Esophagus squamous epithelium (tissue), 5 donors: ENCODE measurements at places on chromosomes 1 and 21.

DNA sequence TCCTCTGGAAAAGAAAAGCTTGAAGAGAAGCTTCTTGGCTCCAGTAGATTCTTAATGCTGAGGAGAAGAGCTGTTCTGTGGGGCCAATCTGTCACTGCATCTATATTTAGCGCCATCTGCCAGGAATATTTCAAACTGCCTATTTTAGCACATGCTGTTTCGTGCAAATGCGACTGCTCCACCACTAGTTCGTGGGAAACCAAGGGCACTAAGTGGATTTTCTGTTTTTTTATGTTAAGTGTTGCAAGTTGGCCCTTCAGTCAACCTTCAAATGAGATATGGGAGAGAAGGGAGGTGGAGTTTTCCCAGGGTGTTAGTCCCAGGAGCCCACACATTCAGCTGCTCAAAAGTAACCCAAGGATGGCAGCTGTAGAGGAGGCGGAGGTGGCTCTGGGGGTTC is 91.9 kb downstream of the TSEN15 start:
- H3K4me3 ChIP-seq = no peak overlapping the region
- no peak for DNase-seq
- H3K27ac ChIP-seq = no peak overlapping the region

DNA sequence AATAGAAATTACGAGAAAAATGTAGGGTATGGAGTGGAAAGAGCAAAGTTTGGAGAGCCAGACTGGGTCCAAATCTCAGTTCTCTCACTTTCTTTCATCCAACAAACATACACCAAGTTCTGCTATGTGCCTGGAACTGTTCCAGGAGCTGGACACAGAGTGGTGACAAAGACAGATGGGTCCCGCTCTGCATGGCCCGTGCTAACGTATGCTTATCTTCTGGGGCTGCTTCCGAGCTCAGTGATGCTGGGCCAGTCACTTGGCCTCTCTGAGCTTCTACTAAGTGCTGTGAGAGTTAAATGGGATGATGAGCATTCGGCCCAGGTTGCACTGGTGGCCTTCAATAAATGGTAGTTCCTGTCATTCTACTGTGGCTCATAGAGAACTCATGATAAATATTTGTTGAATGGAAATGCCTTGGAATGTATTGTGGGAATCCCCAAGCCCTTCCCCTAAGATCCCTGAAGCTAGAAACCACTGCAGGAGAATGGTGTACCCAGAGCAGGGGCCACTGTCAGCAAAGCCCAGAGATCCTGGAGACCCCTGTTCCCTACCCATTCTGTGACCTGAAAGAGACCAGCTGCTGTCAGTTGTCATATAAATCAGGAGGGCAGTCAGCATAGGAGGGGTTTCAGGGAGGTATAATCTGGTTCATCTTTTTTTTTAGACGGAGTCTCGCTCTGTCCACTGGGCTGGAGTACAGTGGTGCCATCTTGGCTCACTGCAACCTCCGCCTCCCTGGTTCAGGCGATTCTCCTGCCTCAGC is 3.8 kb downstream of the LEMD1 start:
- no peak overlapping the region for H3K4me3 ChIP-seq
- no peak overlapping the region for H3K27ac ChIP-seq
- no peaks in the 10 kb centered on the region for H3K36me3 ChIP-seq
- H3K4me1 ChIP-seq = peaks cover 6% of the 10 kb centered on the region
- H3K27me3 ChIP-seq = peaks cover 31% of the 10 kb centered on the region
- no peak for DNase-seq

DNA sequence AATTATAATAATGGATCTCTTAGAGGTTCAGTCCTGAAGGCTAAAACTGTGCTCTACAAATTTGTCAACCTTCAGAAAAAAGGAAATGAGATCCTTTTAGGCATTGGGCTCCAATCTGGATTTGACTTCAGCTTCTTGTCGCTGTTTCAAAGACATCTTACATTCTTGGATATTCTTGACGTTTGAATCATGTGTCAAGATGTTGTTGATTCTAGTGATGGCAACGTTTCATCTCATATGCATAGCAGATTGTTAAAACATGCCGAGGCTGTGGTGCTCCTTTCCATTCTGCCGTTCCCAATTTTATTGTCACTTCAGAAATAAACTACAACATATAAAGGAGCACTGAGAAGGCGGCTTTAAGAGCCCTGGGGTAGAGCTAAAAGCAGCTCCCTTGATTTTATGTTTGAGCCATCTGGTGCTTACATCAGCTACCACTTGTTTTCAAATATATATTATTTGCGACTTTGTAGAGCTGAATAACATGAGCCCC is 467.6 kb upstream of the ZRANB2 start:
- H3K4me3 ChIP-seq = no peak overlapping the region
- no peaks in the 10 kb centered on the region for H3K27me3 ChIP-seq
- DNase-seq = no peak
- no peaks in the 10 kb centered on the region for H3K36me3 ChIP-seq
- H3K4me1 ChIP-seq = no peaks in the 10 kb centered on the region

GRCh38 chr1:195663549-195664280 is 944.5 kb downstream of the KCNT2 start:
- DNase-seq = no peak
- H3K27me3 ChIP-seq = no peaks in the 10 kb centered on the region
- no peak overlapping the region for H3K4me3 ChIP-seq
- no peaks in the 10 kb centered on the region for H3K36me3 ChIP-seq
- H3K27ac ChIP-seq = no peak overlapping the region
- H3K4me1 ChIP-seq = no peaks in the 10 kb centered on the region

DNA sequence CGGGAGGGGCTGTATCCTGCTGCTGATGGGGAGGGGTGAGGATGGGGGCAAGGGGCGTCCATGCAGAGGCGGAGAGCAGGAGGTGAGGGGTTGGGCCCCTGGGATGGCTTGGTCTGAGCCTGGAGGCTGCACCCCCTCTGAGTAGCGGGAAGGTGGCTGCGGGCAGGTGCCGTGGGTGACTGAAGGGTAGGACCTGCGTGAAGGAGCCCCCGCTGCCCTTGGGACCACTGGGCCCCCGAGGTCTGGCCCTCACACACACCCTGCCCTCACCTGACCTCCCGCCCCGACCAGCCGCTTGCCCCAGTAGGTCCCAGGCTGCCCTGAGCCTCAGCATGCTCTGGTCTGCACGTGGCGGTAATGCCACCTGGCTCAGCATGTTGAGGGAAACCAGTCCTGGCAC is 12.8 kb upstream of the SKI start:
- peak overlapping the region; percentile 93 for H3K27ac ChIP-seq
- H3K27me3 ChIP-seq = no peaks in the 10 kb centered on the region
- H3K4me3 ChIP-seq = no peak overlapping the region
- no peaks in the 10 kb centered on the region for H3K36me3 ChIP-seq
- peaks cover 41% of the 10 kb centered on the region for H3K4me1 ChIP-seq
- no peak for DNase-seq

- H3K27me3 ChIP-seq = peaks cover 75% of the 10 kb centered on the region
- peaks cover 16% of the 10 kb centered on the region for H3K4me1 ChIP-seq
- H3K36me3 ChIP-seq = no peaks in the 10 kb centered on the region
- H3K4me3 ChIP-seq = no peak overlapping the region
- no peak overlapping the region for H3K27ac ChIP-seq
- peak; percentile 29 for DNase-seq
Observed at GRCh38 chr1:110619412-110620249, 13.5 kb upstream of the KCNA2 start.

DNA sequence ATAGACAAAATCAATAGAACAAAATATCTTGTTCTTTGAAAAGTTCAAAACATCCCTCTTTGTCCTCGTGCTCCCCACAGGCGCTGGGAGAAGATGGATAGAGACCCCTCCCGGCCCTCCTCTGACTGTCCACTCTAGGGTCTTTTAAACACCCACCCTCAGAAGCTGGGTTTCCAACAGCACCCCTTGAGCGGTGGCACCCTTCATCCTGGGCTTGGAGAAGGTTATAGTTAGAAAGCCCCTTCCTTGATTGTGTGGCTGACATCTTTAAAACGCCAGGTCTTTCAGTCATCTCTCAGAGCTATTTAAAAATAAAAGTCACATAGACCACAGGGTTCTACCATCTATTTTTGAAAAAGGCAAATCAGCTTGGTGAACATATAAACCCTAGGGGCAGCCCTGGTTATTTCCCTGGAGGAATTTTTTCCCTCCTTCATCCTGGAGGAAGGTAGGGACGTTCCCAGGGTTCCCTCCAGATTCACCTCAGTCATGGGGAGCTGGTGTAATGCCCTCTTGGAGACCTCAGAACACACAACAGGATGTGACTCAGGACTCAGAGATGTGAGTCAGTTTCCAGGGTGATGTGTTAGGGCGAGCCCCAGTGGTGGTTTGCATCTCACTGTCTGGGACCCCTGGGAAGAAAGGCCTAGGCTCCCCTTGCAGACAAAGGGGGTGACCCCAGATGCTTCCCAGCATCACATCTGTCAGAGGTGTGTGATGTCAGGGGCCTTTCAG is 138.5 kb downstream of the CLIC6 start:
- no peak overlapping the region for H3K4me3 ChIP-seq
- H3K4me1 ChIP-seq = peaks cover 47% of the 10 kb centered on the region
- H3K27ac ChIP-seq = peak overlapping the region; percentile 88
- peaks cover 6% of the 10 kb centered on the region for H3K36me3 ChIP-seq
- H3K27me3 ChIP-seq = no peaks in the 10 kb centered on the region
- no peak for DNase-seq

- peaks cover 7% of the 10 kb centered on the region for H3K4me1 ChIP-seq
- H3K27me3 ChIP-seq = no peaks in the 10 kb centered on the region
- no peak for DNase-seq
- H3K27ac ChIP-seq = peak overlapping the region; percentile 63
- no peak overlapping the region for H3K4me3 ChIP-seq
Observed at GRCh38 chr1:201676197-201676596, 137.3 kb downstream of the NAV1 start.

DNA sequence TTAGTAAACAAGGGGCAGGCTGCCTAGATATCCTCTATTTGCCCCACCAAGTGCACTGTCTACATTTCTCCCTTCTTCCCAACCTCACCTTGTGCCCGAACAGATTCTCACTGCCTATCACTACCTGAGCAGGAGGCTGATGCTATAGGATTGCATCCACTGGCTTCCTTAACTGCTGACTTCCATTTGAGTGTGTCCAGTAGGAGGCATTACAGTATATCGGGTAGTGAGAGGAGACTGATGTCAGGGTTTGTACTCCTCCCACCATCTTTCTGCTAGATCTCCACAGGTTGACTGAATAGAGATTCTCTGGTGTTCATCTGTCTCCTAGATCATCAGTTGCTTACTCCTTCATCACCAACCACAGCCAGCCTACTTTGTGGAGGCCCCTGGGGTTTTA is 796.3 kb downstream of the LRRIQ3 start:
- H3K27ac ChIP-seq = no peak overlapping the region
- H3K4me1 ChIP-seq = no peaks in the 10 kb centered on the region
- no peak for DNase-seq
- H3K27me3 ChIP-seq = no peaks in the 10 kb centered on the region
- no peak overlapping the region for H3K4me3 ChIP-seq

- DNase-seq = no peak
- no peak overlapping the region for H3K4me3 ChIP-seq
- no peak overlapping the region for H3K27ac ChIP-seq
- H3K27me3 ChIP-seq = no peaks in the 10 kb centered on the region
- peaks cover 32% of the 10 kb centered on the region for H3K4me1 ChIP-seq
Observed at GRCh38 chr1:172359491-172359999, 60.9 kb upstream of the C1orf105 start.

DNA sequence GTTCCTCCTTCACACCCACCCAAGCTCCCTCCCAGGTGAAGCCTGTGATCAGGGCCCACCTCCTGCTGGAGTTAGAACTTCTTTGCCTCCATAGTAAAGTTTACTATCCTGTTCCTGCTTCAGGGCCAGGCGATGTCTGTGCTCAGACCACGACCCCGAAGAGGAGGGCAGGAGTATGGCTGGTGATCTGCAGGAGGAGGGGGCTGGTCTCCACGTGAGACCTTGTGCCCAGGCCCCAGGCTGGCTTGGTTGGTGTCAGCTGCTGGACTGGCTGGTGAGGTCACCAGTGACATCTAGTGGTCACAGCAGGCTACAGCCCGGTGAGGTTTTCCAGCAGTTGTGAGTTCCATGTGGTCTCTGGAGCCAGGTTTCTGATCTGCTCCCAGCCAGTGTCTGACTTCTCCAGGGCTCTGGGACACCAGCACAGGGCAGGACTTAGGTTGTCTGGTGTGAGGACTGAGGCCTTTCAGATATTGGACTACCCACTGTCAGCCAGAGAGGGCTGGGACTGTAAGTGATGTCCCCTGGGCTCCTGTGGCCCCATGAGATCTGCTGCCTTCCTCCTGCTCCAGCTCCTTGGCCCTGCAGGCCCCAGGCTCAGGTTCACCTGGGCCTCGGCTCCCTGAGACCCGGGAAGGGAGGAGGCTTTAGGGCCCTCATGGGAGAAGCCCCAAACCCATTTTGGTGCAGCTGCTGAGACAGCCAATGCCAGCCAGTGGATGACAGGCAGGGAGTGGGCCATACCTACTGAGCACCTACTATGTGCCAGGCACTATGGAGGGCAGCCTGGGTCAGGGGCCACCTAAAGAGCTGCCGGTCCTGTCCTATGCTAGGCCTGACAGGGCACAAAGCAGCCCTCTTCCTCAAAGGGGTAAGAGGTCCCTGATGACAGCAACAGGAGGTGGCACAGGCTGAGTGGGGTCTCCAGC is 6.0 kb upstream of the UBL4B start:
- H3K27ac ChIP-seq = no peak overlapping the region
- DNase-seq = no peak
- no peaks in the 10 kb centered on the region for H3K4me1 ChIP-seq

DNA sequence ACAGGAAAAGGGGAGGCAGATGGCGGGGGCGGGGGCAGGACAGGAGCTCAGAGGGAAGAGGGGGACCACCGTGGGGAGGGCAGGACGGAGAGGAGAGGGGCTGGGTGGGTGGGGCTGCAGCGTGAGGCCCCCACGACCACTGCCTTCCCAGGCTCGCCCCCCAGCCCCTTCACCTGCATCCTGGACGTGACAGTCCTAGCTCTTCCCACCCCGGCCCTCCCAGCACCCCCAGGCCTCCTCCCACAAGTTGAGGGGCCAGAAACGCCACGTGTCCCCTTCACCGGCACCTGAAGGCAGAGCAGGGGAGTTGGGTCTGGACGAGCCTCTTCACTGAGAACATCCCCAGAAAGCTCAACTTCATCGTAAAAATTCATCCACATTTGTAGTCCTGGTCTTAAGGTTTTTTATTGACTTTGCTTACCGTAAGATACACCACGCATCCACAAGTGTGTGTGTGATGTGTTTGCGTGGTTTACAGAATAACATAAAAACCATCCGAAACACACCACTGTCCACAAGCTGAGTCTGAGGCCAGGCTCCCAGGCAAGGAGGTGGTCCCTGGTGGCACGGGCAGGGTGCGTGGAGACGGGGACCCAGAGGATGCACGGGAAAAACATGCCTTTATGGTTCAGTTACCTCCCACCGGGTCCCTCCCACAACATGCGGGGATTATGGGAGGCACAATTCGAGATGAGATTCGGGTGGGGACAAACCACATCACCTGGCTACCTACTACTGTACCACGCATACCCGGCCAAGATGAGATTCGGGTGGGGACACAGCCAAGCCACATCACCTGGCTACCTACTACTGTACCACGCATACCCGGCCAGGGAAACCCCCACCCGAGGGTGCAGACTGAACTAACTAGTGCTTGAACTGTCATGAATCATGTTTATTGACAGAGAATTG is 13.9 kb upstream of the COL18A1 start:
- H3K27me3 ChIP-seq = peaks cover 56% of the 10 kb centered on the region
- DNase-seq = no peak
- no peaks in the 10 kb centered on the region for H3K36me3 ChIP-seq
- peaks cover 12% of the 10 kb centered on the region for H3K4me1 ChIP-seq
- no peak overlapping the region for H3K27ac ChIP-seq
